ENCODE measurements at places on chromosomes 16 and 17.

DNA sequence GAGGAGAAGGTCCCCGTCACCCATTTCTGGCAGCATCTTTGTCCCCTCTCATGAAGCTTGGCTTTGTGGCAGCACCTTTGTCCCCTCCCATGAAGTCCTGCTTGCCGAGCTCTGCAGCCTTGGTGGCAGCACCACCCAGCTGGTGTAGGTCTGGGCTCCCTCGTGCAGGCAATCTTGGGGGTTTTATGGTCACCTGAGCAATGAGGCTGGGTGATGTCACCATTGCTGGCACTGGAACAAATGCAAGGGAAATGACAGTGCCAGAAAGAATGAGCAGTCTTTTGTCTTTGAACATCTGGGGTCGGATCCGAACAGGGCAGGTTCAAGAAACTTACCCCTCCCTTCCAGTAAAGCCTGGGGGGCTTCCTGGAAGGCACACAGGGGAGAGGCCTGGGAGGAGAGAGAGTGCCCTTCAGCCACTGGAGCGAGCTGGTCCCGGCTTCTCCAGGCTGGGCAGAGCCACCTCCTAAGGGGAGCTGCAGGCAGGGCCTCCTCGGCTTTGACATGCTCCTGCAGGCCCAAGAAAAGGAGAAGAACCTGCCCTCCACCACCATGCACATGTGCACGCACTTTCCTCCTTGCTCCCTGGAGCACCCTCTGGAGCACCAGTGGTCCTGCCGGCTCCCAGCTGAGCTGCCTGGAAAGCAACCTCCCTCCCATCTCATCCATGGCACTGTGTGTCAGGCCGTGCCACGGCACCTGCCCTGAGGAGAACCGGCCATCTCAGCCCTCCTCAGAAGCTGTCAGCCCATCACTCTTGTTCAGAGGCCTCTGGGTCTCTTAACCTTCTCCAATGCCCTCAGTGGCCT, 16.0 kb downstream of the BTBD17 start:
- DNase-seq: no peak

GRCh38 chr17:81959362-81960129, 1.4 kb downstream of the NOTUM start:
- peak; percentile 69 for DNase-seq

GRCh38 chr16:23952128-23952970, 116.6 kb downstream of the PRKCB start:
- DNase-seq: peak; percentile 76

GRCh38 chr16:65101009-65101408, 20.9 kb downstream of the CDH11 start:
- DNase-seq: no peak

DNA sequence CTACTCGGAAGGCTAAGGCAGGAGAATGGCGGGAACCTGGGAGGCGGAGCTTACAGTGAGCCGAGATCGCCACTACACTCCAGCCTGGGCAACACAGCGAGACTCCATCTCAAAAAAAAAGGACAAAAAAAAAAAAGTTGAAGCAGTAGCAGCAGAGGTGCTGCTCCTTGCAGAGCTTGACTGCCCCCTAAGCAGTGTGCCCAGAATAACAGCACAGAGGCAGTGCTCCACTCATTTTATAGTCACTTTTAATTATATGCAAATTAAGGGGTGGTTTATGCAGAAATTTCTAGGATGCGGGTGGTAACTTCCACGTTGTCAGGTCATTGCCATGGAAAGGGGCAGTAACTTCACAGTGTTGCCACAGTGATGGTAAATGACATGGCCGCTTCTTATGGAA, 54.3 kb upstream of the NOL11 start:
- no peak for DNase-seq

DNA sequence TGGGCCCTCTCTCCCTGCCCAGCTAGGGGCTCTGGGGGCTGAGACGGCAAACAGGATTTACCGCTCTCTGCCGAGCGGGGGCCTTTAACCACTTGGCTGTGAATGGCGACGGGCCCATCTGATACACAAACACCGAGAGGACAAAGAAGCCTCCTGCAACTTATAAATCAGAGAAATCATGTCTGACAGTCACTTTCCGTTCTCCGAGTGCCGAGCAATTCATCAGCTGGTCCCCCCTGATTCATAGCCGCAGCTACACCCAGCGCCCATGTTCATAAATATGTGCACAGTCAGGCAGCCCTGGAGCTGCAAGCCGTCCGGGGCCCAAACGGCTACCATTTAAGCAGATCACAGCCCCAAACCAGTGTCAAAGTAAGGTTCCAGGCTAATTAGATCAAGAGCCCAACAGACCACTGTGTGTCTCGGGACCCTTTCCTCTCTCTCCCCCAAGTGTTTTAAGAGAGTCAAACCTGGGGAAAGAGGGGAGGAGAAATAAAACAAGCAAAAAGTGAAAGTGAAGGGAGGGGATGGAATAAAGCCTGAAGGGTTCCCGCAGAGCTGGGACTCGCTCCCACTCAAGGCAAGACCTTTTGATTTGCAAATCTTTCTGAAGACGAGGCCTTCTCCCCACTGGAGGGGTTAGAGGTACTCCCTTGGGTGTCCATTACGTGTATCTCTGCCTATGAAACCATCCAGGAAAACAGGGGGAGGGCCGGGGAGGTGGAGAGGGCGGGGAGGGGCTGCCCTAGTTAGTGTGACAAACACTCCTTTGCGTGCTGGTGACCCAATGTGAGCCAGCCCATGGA, 154.7 kb downstream of the C16orf78 start:
- DNase-seq: no peak

GRCh38 chr16:84663433-84664101, 15.3 kb downstream of the KLHL36 start:
- DNase-seq: no peak

GRCh38 chr17:44749076-44749979, 9.5 kb upstream of the ADAM11 start:
- DNase-seq: no peak

DNA sequence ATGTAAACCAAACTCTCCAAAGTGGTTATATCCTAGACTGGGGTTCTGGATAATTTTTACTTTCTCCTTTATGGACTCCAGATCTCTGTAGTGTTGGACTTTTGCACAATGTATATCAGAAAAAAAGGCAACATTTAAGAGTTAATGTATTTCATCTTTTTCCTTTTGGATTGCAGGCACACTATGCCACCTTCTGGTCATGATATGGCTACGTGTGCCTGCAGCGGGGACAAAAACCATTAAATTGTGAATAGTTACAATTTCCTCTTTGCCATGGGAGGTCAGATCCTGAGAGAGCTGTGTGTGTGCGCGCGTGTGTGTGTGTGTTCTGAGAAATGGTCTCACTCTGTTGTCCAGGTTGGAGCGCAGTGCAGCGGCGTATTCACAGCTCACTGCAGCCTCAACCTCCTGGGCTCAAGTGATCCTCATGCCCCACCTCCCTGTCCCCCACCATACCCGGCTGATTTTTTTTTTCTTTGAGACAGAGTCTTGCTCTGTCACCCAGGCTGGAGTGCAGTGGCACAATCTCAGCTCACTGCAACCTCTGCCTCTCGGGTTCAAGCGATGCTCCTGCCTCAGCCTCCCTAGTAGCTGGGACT, 4.3 kb upstream of the SGF29 start:
- no peak for DNase-seq

DNA sequence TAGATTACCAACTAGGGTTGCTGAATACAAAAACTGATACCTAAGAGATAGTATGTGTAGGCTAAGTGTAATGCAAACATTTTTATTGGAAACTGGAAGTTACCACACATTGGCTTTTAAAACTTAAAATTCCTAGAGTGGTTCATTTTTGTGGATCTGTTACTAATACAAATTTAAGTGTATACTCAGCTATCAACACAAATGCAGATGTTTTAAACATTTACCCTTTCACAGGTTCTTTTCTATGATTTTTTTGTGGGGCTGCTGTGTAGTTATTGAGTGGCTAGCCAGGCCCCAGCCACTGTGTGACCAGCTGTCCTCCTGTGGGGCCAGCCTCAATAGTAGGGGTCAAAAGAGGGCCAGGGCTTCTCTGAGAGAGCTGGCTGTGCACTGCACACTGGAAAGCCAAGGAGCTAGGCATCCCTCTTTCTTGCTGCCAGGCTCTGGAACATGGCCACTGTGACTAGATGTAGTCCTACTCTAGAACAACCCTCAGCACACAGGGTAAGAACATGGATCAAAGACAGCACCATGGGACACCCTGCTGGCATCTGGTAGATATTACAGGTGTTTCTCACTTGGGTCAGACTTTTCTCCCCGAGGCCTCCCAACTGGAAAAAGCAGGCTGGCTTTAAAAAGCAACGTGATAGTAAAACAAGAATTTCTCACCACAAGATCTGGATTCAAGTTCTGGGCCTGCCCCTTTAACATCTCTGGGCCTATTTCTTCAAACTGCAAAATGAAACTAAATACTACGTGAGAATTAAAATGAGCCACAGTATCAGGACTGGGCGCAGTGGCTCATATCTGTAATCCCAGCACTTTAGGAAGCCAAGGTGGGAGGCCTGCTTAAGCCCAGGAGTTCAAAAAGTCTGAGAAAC, 7.3 kb upstream of the VEZF1 start:
- DNase-seq: peak; percentile 75

GRCh38 chr17:56812901-56813388, 20.8 kb downstream of the C17orf67 start:
- no peak for DNase-seq

- DNase-seq: no peak
Measured at GRCh38 chr17:56389356-56389755, 204.1 kb upstream of the NOG start.

GRCh38 chr16:35319536-35320192, 1860.3 kb downstream of the TP53TG3F start:
- DNase-seq: no peak

GRCh38 chr16:69406780-69407331, 17.6 kb upstream of the CYB5B start:
- peak; percentile 18 for DNase-seq

DNA sequence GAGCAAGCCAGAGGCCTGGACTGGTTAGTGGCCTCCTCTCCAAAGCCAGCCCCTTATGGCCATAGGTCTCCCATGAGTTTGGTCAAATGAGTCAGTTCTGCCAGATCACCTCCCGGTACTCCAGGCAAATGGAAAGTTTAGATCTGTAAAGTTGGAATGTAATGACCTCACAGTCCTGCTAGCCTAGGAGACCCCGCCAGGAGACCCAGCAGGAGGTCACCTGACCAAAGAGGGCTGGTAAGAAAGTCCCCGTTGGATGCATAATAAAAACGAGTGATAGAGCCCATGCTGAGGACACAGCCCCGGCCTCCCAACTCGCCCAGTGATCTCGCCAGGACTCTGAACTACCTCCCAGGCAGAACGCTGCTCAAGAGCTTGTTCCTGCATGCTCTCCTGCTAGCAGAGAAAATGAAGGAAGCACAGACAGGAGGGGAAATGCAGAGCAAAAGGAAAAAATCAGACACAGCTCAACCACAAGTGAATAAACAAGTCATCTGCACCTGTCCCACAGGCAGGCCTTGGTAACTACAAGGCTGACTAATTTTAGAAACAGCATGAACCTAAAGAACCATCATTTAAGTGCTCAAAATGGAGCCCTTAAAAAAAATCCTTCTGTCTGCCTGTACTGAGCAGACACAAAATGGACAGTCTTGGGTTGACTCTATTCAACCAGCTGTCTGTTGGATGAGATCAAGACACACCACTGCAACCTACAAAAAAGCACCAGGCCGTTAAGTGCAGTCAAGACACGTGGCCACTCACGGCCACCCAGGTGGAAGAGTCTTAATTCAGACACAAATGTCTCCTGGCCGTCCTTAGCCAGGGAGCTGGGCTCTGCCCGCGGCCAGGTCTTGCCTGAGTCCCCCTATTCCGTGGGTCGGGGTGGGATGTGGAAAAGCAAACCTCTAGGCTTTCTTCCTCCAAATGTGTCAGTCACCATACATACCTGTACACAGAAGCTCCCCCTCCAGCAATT, 9.2 kb downstream of the CDIP1 start:
- DNase-seq: no peak

- no peak for DNase-seq
Measured at GRCh38 chr17:13759518-13760335, 158.0 kb upstream of the HS3ST3A1 start.

DNA sequence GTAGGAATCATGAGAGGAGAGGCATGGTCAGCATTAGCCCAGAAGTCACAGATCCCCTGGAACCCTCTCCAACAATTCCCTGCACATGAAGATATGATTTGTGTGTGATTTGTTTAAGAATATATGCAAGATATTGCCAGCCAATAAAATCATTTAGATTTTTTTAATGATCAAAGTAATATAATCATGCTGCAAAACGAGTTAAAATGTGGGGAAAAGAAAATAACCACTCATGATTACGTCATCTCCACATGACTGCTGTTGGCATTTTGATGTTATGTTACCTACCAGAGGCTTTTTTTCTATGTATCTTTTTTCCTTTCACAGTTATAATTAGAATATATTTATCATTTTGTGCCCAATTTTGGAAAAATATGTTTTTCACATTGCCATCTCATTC, 22.4 kb downstream of the SLC35G3 start:
- DNase-seq: no peak

GRCh38 chr17:51647826-51648225, 387.5 kb downstream of the UTP18 start:
- no peak for DNase-seq

DNA sequence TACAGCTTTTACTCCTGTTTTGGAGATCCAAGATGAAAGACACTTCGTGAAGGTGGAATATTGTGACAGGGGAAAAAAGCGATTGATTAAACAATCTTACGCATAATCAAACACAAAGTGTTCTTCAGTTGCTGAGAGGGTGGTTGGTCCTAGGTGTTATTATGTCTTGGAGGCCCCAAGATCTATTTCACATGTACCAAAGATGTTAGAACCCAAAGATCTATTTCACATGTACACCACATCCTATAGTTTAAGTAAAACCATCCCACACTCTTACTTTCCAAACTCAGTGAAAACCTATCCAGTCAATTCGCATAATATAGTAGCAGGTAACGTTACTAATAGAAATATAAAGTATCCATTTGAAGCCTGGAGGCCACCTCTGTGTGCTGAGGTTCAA, 242.6 kb upstream of the MAF start:
- DNase-seq: no peak

DNA sequence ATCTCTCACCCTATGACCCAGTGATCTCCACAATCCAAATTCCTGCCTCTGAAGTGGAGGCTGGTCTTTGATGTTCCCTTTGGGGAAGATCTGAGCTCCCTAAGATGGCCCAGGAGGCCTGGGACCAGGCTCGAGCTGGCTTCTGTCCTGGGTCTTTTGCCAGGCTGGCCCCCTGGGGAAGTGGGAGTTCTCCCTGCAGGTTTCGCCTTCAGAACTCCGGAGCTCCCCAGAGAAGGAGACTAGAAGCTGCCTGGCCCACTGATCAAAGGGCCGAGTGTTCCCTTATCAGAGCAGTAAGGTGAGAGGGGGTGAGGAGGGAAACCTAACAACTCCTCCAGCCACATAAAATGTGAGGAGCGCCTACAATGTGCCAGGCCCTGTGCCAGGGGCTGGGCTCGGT, 147.1 kb downstream of the IRF8 start:
- DNase-seq: no peak

- DNase-seq: no peak
Measured at GRCh38 chr17:47305302-47305923, 18.3 kb upstream of the EFCAB13 start.

GRCh38 chr17:40129498-40129897, 7.7 kb downstream of the MSL1 start:
- DNase-seq: peak; percentile 6

- peak; percentile 37 for DNase-seq
Measured at GRCh38 chr16:53502331-53503269, at the start of gene AKTIP. Gene AKTIP, minus strand, starts transcription at chr16:53503209. Its CDS starts 2,950 bp downstream, at chr16:53500259.

All from erythroblast (primary cell).